GM19239 (cell line): ENCODE measurements at places on chromosomes 4 and X.

DNA sequence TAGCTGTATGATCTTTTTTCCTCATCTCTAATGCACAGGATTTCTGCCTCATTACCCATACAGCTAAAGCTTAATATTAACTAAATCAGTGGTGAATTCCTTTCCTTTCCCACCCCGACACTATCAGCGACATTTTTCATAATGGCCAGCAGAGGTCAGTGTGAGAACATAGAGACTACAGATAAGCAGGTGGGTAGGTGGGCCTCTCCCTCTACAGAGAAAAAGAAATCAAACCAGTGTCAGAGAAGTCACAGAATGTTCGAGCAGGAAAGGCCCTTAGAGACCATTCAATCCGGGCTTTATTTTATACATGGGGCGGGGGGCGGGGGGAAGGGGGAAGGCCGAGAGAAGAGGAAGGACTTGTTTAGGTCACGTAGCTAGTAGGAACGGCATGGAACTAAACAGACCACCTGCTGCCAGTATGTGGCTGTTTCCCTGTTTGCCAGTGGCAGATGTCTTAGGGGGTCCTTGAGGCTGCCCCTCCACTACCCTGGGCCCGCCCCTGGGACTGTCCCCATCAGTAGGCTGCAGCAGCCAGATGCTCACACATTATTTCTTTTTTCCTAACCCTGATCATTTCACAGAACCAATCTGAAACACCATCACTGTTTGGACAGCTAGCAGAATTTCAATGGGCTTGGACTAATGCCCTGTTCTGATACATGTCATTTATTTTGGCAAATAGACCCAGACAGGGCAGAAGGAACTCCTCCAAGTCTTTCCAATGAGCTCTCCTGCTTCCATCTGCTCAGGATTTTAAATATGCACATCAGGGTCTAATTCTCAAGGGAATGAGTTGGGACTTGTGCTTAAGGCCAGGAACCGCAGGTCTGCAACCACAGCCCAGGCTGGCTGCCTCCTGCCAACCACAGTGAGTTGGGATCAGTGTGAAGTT is 133.4 kb downstream of the ATG4A start:
- no peak for DNase-seq

GRCh38 chrX:74147439-74147838 is 156.5 kb upstream of the ZCCHC13 start:
- DNase-seq = no peak

- DNase-seq = no peak
These were observed 232.1 kb downstream of the CPE start for GRCh38 chr4:165610679-165611437.

DNA sequence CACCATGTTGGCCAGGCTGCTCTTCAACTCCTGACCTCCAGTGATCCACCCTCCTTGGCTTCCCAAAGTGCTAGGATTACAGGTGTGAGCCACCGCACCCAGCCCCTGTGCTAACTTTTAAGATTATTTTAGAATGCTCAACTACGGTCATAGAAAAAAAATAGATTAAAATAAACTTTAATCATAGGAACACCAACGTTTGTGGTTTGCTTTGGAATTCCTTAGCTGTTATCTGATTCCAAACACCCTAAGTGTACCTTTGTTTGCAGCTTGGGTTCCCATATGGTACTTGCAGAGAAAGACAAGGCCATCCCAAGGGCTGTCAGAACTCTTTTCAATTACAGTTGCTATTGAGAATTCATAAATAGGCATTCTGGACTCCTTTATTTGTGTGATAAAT is 90.1 kb upstream of the EFHC2 start:
- DNase-seq = no peak
